ENCODE measurements at places on chromosomes 6 and 20.

DNA sequence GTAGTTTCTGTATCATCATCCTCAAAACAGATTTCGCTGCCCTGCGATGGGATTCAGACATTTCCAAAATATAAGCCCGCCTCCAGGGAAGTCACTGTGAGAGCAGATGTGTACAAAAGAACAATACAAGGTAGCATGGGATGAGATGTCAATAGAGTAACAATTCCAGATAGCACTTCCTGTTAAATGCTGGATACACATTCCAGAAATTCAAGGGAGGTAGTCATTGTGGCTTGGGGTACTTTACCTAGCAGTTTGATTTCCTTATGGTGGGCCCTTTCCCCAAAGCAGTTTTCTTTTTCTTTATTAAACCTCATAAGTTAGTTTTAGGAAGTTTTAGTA lies 2.5 kb downstream of the RNF217 start:
- DNase-seq: no peak

DNA sequence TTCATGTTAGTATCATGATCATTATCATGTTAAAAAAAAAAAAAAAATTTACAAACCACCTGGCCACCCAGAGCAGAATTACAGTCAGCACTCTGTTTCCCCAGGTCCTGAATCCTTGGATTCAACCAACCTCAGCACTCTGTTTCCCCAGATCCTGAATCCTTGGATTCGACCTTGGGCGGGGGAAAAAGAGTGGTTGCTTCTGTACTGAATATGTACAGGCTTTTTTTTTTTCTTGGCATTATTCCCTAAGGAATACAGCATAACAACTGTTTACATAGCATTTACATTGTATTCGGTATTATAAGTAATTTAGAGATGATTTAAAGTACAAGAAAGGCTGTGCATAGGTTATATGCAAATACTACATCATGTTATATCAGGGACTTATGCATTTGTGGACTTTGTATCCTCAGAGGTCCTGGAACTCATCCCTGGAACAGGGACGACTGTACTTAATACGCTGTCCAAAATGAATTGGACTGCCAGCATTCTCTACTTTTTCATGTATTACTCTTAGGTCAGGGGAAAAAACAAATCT lies 31.2 kb downstream of the GCNT2 start:
- DNase-seq: no peak

DNA sequence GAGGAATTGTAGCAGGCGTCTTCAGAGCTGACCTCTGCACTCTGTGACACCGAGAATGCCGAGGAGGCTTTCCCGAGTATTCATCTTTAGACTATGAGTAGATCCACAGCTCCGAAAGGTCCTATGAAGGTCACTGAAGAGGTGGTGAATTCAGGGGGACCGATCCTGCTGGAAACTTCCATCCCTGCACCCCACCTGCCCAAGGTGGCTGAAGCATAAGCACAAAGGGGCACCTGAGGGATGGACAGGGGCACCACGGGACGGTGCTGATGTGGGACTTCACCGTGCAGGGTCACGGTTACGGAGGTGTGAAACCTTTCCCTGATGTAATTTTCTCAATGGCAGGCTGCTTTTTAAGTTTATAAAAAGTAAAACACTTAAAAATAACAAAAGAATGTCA lies 24.4 kb downstream of the DIDO1 start:
- DNase-seq: no peak

DNA sequence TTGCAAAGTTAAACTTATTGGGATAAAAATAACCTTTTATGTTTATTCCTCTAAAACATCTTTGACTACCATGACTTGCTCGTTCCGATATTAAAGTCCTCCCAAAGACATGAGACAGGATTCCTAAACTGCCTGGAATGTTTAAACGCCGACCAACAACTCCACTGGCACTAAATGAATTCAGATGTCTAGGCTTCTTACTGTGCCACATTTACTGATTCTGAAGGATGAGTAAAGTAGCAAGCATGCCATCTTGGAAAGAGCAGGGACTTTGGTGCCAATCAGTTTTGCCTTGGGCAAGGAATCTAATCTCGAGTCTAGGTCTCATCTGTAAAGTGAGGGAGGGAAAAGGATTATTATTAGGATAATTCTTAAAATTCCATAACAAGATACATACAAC lies 25.3 kb downstream of the MBOAT1 start:
- no peak for DNase-seq

DNA sequence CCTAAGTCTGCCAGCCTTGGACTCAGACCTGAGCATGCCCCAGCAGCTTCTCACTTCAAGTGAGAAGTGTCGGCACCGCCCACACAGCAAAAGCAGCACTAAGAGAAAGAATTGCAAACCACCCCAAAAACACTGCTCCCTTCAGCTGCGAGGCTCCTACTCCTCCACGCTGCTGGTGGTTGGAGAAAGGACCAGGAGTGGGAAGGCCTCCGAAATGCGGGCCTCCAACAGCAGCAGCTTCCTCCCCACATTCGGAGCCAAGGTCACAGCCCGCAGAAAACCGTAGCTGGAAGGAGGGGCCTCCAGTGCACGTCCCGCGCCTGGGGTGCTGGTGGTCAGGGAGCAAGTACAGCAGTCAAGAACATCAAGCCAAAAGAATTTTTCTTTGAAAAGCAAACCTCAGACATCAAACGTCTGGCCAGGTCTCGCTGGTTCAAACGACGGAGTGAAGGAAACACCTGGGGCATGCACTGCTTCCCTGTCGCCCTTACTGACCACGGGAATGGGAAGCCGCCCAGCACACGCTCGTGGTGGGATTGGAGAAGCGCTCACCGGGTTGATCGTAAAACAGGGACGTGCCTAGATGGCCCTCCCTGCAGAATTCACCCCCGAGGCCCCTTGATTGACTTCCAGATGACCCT lies 185.6 kb upstream of the CST7 start:
- DNase-seq: no peak

DNA sequence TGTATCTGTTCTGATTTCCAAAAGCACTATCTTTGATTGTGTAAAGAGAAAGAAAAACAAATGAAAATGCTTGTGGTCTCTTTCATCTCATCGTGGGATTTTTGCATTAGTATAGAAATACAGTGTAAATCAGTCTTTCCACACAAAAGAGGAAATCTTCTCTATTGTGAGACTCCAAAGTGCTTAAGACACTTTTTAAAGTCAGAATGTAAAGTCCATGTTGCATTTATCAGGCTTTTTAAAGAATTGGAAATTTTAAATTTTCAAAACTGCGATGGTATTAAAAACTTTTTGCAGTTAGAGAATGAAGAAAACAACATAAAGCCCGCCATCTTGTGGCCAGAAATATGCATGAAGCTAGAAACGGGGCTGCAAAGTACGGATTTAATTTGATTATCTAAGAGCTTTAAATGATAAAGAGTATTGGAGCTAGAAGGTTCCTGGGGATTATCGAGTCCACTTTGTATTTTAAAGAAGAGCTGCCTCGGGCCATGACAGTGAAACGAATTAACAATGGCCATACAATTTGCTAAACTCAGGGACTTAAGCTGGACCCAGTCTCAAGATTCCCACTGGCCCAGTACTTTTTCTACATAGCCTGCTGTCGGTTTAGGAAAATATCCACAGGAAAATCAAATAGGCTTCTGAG lies 339.6 kb downstream of the ARHGAP18 start:
- DNase-seq: no peak

- DNase-seq: no peak
These were observed 49.5 kb downstream of the TOX2 start for GRCh38 chr20:43963872-43964791.

DNA sequence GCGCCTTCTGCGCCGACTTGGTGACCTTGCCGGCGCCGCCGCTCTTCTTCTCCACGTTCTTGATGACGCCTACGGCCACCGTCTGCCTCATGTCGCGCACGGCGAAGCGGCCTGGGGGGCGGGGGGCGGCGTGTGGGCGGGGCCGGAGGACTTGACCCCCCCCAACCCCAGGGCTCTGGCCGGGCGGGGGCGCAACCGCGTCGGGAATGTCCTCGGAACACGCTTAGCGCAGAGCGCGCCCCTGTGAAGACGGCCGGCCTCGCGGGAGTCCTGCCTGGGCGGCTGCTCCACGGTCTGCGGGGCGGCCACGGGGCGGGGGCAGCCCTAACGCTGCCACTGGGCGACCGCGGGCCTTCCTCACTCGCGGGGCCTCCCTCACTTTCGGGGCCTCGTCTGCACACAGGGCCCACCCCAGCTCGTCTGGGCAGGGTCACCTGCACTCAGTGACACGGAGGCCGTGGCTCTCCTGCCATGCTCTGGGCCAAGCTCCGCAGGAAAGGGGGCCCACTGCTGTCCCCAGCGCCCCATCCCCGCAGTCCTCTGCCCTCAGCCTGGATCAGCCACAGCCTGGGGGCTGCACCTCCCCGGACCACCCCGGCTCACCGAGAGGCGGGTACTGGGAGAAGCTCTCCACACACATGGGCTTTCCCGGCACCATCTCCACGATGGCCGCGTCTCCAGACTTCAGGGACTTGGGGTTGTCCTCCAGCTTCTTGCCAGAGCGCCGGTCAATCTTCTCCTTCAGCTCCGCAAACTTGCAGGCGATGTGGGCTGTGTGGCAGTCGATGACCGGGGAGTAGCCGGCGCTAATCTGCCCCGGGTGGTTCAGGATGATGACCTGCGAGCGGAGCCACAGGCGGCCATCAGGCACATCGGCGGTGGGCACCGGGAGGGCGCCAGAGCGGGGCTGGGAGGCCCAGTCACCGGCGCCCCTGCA lies 10.3 kb downstream of the EEF1A2 start:
- DNase-seq: no peak

DNA sequence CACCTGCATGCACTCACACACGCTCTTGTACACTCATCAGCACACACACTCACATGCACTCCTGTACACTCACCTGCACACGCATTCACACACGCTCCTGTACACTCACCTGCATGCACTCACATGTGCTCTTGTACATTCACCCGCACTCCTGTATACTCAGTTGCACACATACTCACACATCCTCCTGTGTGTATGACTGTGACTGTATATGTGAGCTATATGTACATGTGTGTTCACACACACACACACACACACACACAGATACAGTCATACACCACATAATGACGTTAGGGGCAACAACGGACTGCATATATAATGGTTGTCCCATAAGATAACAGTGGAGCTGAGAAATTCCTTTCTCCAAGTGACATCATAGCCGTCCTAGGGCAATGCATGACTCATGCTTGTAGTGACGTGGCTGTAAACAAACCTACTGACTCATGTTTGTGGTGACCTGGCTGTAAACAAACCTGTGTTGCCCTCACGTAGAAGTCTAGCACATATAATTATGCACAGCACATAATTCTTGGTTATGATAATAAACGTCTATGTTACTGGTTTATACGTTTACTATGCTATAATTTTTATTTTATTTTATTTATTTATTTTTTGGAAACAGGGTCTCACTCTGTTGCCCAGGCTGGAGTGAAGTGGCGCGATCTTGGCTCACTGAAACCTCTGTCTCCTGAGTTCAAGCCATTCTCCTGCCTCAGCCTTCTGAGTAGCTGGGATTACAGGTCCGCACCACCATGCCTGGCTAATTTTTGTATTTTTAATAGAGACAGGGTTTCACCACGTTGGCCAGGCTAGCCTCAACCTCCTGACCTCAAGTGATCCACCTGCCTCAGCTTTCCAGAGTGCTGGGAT lies 22.8 kb upstream of the TAF4 start:
- DNase-seq: no peak

DNA sequence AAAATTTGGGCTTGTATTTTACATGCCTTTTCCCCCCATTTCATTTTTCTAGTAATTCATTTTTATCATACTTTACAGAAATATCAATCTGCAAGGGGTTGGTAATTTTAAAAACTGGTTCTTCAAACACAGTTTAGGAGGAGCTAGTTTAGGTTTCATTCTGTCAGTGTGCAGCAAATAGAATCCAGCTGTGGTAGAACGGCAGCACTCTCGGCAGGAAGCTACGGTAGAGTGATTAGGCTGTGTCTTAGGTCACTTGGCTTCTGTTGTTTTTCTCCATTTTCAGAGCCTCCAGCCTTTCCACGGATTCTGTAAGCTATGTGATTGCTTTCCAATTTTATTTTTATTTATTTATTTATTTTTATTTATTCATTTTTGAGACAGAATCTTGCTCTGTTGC lies 32.7 kb downstream of the TLDC2 start:
- DNase-seq: no peak

GRCh38 chr6:111865049-111865585 lies 8.1 kb downstream of the FYN start:
- no peak for DNase-seq

DNA sequence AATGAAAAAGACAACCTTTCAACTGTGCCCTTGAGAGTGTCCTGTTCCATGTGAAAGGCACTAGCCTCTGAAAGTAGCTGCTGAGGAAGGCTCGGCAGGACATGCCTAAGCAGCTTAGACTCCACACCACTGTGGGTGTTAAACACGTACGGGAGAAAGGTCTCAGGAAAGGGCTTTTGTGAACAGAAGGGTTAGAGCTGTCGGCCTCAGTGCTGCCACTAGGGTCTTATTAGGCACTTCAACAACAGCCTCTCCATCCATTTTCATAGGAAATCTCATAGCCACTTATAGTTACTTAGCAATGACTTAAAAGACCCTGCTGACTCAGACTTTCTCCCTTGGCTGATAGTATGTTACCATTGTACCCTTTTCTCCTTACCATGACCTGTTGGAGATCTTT lies 662.8 kb downstream of the TBC1D32 start:
- no peak for DNase-seq

GRCh38 chr6:113111550-113111949 lies 745.6 kb upstream of the MARCKS start:
- no peak for DNase-seq

DNA sequence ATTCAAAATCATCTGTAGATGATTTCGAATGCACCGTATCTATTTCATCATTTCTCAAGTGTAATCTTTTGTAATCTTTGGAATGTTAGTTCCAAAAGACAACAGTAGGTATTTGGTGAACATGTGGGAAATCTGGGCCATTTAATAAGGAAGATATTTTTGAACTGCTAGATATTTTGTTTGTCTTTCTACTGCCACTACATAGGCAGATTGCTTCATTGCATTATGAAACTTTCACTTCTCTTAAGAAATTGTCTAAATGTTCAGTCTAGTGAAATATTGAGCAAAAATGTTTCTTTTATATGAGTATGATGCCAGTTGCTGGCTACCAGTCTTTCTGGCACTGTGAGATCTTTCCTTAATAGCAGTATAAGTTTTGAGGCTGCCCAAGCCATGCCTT lies 527.8 kb upstream of the RNF217 start:
- no peak for DNase-seq

DNA sequence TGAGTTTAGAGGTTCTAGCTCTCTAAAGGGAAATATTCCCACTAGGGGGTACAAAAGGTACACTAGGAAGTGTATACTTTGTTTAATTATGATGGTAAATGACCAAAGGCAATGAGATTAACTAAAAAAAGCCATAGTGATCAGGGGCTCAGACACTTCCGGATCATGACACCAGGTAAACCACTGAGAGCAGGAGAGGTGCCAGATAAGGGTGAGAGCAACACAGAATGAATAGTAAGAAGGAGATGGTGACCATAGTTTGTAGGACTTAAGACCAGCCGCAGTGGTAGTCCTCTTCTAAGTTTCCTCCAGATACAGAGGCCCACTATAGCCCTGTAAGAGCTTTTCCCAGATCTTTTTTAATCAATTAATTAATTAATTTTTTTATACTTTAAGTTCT lies 40.8 kb downstream of the OR2J2 start:
- no peak for DNase-seq

GRCh38 chr6:168165891-168166290 lies 86.9 kb upstream of the FRMD1 start:
- no peak for DNase-seq

GRCh38 chr6:135438907-135439535 lies 58.5 kb downstream of the AHI1 start:
- peak; percentile 6 for DNase-seq

- no peak for DNase-seq
These were observed 71.9 kb downstream of the TMEM170B start for GRCh38 chr6:11609324-11610071.
